Mucosa of descending colon (tissue), 3 donors: ENCODE measurements at places on chromosomes 12 and 14.
A peak's percentile ranks its signal among the peaks of the same experiment; 100 is the strongest.

DNA sequence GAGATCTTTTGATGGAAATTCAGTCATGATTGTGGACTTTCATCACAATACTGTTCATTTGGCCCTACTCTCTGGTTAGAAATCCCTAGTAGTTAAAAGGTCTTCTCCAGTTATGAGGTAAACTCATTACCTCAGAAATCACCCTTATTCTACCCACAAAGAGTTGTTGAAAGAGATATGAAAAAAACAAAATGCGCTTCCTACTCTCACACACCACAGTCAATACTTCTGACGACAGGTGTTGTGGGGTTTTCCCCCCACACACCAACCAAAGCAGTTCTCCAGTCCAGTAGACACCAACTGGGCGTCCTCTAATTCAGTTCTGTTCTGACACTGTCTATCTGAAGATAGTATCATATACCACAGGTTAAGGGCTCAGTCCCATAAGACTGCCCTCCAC is 54.9 kb downstream of the TRMT5 start:
- DNase-seq: no peak

DNA sequence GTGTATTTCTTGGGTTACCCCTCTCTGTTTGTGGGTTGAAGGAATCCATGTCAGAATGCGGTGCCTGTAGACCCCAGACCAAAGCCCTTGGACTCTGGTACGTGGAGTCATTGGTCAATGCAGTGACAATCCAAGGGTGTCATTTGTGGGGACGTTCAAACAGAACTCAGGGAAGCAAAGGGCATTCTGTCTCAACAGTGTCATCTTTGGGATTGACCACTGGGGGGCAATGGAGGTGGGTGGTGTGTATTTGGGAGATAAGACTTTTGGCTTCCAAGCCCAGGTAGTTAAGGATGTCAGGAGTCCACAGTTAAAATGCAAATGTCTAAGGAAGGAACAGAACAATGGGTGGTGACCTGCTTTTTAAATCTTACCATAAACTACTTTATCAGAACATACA is 54.6 kb upstream of the CCDC175 start:
- DNase-seq: no peak

DNA sequence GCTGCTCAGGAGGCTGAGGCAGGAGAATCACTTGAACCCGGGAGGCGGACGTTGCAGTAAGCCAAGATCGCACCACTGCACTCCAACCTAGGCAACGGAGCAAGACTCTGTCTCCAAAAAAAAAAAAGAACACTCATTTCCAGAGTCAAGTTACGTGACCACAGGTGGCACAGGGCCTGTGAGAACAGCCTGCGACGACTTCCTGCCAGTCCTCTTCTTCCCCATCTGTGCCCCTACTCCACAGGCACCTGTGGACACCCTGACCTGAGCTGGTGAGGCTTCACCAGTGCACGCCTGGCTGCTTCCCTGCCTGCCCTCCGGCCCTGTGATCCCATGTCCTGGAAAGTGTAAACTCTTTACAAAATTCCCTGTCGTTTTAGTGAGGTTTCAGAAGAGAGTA is 77.7 kb downstream of the PPP2R5C start:
- DNase-seq: no peak

- no peak for DNase-seq
Measured at GRCh38 chr12:15209782-15210181, 11.4 kb downstream of the RERG start.

GRCh38 chr14:27090716-27091115 is 492.9 kb upstream of the NOVA1 start:
- no peak for DNase-seq

DNA sequence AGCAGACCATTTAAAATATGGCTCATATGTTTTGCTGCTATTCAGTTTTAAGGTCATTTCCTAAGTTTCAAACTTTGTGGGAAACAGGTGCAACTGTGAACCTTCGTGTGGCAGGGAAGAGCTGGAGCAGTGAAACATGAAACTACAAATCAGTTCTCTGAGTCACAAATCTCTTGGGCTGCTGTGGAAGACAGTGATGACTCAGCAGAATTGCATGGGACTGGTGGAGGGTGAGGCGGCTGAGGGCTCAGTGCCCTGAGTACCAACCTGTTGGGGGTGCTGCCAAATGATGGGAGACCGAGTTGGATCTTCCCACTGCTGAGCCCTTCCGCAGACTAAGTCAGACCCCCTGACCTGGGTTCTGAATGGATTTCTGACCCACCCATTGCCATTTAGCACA is 8.4 kb upstream of the CALM1 start:
- peak; percentile 32 for DNase-seq

- DNase-seq: no peak
Measured at GRCh38 chr12:19191089-19191488, 61.6 kb downstream of the PLEKHA5 start.

GRCh38 chr12:20525064-20525610 is 156.8 kb downstream of the PDE3A start:
- no peak for DNase-seq

DNA sequence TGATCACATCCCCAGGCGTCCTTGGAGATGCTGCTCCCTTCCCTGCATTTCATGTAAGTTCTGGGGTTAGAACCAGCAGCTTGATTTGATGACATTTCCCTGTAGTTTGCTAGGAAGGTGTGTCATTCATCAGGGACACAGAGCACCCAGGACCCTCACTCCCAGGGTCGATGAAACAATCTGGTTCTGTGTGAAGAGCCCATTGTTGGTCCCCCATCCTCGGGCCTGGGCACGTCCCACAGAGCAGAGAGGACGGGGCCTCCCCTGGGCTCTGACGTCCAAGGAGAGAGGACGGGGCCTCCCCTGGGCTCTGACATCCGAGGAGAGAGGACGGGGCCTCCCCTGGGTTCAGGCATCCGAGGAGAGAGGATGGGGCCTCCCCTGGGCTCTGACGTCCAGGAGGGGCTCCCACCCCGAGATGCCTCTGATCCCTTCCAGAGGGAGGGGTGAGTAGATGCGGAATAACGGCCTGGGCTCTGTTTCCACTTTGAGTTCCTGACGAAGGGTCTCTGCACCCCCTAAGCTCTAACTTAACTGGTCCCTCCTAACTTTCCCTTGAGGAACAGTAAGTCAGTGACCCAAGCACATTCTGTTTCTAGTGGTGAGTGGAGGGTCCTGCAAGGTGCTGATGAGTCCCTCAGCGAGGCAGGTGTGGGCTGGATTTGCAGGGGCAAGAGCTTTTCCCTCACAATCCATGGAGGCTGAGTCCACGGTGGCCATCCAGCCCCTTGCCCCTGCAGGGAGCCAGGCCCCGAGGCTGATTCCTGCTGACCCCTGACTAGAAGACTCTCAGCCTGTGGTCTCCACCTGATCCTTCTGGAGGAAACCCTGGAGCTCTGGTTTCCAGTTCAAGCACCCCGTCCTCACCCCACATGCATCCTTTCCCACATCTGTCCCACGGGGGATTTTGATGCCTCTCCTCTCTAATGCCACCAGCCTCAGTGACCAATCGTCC is 35.5 kb upstream of the SFSWAP start:
- DNase-seq: no peak

DNA sequence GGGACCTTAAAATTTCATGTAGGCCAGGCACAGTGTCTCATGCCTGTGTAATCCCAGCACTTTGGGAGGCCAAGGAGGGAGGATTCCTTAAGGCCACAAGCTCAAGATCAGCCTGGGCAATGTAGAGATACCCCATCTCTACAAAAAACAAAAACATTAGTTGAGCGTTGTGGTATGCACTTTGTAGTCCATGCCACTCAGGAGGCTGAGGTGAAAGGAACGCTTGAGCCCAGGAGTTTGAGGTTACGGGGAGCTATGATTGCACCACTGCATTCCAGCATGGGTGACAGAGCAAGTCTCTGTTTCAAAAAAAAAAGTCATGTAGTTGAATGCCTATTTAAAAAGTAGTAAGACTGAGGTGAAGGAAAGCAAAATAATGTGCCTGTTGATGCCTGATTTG is 83.5 kb downstream of the TTC6 start:
- DNase-seq: no peak

DNA sequence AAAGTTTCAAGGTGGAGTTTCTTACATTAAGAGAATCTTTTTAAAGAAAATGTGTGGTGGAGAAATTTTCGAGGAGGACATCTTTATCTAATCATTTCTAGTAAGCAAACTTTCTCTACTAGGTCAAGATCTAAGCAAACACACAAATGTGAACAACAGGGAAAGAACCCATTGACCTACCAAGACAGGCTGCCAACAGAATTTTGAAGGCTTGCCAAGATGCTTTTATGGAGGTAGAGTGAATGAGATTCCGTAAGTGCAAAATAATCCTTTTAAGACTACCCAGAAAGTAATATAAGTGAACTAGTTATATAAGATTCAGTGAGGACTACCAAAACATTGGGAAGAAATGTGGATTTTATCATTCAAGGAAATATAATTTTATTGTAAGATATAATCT is 357.1 kb upstream of the PDE3A start:
- DNase-seq: no peak

- no peak for DNase-seq
Measured at GRCh38 chr12:104282109-104282508, 21.4 kb upstream of the EID3 start.

- no peak for DNase-seq
Measured at GRCh38 chr14:68691031-68691791, 101.7 kb downstream of the ZFP36L1 start.

GRCh38 chr14:75911883-75912282 is 69.9 kb downstream of the TGFB3 start:
- no peak for DNase-seq
